ENCODE measurements at places on chromosomes 7 and 10.

DNA sequence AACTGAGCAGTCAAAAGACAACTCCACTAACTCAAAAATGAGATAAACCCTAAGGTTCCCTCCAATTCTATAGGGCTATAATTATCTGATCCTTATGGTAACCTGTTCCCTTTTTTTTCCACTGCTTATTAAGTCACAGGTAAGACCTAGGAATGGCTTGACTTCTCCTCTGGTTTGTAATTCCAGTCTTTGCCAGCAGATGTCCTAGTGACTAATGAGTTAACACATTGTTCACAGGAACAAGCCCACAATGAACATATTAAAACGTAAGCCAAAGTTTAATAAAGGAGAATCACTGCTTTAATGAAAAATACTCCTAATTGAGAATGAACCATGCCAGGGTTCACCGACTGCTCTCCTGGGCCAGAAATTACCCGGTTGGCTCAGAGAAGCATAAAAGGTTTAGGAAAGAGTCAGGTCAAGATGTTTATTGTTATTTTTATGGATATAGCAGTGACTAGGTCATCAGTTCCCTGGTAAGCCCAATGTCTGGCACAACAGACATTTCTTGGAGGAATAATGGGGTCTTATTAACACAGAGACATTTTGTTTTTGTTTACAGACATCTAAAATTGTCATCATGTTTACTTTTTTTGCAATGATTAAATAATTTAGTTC, 120.1 kb downstream of the ELAPOR2 start:
- DNase-seq = peak; percentile 24

DNA sequence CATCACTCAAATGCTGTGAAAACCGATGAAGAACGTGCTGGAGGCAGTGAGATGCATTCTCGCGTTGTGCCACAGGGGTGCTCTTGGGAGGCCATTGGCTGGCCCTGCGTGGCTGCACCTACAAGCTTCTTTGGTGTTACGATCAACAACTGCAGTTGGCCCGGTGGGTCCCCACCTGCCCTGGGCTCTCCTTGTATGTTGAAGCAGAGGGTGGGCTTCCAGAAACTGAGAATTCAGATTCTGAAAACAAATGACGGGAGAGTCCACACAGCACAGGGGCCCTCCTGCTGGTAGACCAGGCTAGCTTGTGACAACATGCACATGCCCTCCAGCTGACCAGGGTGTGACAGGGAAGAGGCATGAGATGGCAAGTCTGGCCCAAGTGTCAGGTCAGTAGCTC, 23.7 kb upstream of the DDC start:
- DNase-seq = no peak

DNA sequence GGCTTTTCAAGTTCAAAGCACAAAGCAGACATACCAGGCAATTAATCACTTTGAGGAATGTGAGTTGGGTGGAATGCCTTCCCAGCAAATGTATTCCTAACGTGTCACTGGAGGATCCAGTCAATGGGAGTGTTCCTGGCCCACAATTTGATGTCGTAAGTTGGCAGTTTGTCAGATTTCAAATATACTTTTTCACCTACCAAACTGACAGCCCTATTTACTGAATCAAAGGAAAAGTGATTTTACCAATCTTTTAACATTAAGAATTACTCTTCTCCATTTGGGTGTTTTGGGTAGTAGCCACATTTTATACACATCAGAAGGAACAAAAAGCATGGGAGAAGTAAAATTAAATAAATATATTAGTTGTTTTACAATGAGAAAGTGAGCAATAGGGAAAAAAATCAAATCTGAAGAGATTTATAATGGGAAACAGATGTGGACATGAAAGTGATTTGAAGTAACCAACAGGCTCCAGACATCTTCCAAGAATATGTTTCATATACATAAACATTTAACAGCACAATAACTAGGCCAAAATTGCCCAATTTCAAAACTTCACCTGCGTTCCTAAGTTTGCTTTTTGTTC, 222.9 kb downstream of the MTERF1 start:
- no peak for DNase-seq

DNA sequence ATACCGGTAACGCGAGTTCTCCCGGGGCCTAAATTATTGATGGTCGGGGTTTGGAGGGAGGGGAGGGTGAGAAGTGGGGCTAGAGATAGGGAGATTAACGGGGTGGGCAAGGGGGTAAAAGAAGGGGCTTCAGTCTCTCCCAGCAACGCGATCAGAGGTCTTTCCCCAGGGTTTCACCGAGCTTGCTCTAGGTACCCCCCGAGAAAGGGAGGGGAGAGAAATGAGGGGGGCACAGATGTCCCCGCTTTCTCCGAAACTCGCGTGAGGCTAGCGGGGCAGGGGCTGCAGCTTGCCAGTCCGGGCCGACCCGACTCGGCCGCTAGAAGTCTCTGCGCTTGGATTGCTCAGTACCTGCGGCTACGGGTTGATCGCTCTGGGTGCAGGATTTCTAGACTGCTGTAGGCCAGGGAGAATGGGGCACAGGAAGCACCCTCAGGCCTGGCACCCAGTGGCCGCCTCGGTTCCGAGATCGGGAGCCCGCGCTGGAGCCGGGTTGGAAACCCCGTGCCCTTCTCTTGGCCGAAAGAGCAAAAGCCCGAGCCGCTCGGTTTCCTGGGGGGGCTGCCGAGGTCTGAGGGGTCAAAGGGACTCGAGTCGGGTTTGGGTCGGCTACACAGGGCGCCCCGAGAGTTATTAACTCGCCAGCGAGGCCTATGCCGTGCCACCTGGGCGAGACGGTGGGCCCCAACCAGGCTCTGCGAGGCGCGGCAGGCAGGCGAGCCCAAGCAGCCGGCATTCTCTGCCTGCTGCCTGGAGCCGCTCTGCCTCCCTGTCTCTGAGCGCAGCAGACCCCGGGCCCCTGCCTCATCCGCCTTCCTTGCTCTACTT, 3.1 kb downstream of the PAX2 start:
- DNase-seq = peak; percentile 31

DNA sequence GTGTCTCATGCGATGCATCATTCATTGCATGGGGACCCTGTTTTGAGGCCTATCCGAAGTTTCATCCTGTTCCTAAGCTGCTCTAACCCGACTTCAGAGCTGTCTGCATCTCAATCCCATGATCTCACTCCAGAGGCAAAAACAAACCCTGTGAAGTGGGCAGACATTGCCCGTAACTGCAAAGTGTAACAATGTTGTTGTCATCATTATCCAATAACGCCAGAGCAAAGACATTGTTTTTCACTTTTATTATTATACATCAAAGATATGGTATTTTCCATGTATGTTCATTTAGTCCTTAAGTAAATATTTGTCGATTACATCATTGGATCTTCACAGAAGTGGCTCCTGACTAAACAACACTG, 246.7 kb downstream of the KLF6 start:
- no peak for DNase-seq

- DNase-seq = no peak
Observed at GRCh38 chr10:69445041-69445440, 6.2 kb upstream of the TSPAN15 start.

DNA sequence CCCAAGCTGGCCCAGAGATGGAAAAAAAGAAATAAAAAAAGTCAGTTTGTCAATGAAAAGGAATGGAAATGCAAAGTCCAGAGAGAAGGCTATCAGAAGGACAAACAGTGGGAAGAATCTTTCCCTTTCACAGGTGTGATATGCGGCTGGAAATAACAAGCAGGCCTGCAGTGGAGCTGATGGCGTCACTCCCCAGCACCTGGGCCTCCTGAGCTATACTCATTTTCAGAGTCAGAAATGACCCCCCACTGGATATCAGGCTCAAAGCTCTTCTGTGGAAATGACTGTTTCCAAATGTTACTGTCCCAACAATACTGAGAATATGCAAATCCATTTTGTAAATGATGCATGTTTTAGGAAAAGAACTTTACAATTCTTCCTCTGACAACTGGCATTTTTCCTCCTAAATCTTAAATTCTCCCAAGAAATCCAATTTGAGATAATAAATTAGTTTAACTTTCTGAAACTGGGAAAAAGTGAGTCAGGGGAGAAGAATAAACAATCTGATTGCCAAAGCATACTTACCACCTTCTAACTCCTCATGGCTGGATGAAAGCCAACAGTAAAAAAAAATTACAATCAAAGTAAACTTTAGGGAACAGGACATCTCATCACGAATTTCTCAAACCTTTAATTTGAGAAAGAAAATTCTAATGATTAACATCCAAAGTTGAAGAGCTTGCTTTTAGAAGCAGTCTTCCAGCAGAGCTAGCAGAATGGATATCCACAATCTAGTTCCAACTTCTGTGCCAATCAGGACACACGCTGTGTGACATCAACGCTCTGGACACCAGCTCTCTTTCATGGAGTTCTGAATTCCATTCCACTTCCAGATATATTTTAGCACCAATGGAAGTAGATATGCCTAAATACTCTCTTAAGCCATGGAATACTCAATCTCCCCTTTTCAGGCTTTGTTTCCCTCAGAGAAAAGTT, 5.3 kb upstream of the CUZD1 start:
- DNase-seq = no peak

DNA sequence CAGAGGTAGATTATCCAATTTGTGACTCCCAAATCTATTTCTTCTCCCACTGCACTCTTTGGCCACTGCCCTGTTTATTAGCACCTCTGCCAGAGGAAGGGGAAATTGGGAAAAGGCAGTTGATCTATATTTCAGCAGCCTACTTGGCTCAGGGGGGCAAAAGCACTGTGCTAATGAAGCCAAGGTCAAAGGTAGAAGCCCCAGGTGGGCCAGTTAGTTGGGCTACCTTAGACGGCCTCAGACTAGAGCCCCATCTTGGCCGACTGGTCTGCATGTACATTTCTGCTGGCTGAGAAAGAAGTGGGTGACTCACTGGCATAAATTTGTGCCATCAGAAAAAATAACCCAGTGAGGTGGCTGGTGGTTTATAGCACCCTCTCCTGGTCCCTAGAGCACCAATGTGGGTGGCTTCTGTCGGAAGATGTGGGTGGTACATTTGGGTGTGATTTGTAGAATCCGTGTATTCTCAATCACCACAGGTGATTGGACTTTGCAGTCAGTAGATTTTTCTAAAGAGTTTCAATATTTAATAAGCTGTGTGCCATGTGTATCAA, 293.3 kb upstream of the MKI67 start:
- DNase-seq = no peak

DNA sequence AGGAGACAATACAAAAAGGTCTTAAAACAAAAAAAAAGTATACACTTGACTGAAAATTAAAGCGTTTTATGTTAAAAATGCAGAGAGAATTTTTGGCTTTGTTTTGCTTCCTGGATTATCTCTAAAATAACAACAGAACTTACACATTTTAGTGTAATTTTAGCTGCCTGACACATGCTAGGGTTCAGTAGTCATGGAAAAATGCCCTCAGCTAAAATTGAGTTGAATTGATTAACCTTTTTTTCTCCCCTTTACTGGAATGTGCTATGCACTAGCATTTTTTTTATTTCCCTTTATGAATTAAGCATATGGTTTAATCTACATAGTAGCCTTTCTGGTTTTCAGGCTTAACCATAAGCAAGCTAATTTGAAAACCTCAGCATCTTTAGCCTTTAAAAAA, 89.9 kb downstream of the ZNF277 start:
- no peak for DNase-seq

GRCh38 chr10:122531939-122532338, 28.6 kb upstream of the DMBT1 start:
- no peak for DNase-seq
